ENCODE measurements at places on chromosomes 6 and 20. TPM values are rescaled to one million over a fixed set of nuclear protein-coding genes. Genes with fewer than 3 reads are reported as not detected.

DNA sequence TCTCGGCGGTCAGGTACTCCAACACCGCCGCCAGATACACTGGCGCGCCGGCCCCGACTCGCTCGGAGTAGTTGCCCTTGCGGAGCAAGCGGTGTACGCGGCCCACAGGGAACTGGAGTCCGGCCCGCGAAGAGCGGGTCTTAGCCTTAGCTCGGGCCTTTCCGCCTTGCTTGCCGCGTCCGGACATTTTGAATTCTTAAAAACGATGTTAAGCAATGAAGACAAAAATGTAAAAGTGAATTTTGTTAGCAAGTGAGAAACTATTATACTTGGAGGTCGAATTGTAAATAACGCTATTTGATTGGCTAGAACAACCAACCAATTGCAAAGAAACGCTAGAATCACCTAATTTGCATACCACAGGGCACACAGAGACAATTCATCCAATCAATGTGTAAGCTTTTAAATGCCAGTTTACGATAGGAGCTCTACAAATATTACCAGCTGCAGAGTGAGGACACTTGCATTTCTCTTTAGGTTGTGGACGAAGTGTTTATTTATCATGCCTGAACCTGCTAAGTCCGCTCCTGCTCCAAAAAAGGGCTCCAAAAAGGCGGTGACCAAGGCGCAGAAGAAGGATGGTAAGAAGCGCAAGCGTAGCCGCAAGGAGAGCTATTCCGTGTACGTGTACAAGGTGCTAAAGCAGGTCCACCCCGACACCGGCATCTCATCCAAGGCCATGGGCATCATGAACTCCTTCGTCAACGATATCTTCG lies 112.0 kb downstream of the HFE start:
- H3K36me3 ChIP-seq: no peaks in the 10 kb centered on the region
- peaks cover 33% of the 10 kb centered on the region for H3K4me1 ChIP-seq
- no peaks in the 10 kb centered on the region for H3K27me3 ChIP-seq
- peak; percentile 58 for DNase-seq
- H3K4me3 ChIP-seq: peak overlapping the region; percentile 75

DNA sequence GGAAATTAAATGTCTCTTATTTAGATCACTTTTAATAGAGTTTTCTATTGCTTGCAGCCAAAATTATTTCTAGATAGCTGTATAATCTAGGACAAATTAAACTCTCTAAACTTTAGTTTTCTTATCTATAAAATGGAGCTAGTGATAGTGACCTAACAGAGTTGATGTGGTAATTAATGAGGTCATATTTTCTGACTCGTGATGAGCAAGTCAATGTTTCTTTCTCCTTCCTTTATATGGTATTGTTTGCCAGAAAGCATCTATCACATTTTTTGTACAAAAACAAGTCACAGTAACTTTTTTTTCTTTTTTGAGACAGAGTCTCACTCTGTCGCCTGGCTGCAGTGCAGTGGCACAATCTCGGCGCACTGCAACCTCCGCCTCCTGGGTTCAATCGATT lies 267.7 kb downstream of the FARS2 start:
- DNase-seq: no peak
- H3K4me3 ChIP-seq: no peak overlapping the region
- no peaks in the 10 kb centered on the region for H3K4me1 ChIP-seq
- H3K27ac ChIP-seq: no peak overlapping the region

DNA sequence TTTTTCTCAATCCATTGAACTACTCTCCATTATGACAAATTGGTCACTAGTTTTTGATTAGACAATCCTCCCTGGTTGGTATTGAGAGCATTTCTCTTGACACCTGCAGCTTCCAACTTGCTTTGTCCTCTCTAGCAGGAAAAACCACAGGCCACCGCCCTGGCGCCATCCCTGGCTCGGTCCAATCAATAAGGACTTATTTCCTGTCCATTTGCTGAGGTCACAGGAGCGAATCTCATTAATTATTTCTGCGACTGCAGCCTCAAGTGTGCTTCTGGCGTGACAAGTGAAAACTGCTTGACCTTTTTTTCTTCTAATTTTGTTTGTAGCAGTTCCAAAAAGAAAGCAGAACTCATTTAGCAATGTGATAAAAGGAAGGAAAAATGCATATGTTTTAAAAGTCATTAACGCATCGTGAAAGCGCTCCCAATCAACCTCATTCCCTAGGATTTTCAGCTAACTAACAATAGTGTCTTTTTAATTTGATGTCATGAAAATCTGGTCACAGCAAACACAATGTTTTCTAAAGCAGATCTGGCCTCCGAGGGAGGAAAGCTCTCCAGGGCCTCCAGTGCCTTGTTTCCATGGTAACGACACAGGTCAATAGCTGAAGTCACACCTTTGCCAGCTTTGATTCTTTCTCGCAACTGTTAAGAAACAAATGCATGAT lies 39.0 kb upstream of the BEND3 start:
- no peaks in the 10 kb centered on the region for H3K36me3 ChIP-seq
- H3K27ac ChIP-seq: no peak overlapping the region
- no peak for DNase-seq

DNA sequence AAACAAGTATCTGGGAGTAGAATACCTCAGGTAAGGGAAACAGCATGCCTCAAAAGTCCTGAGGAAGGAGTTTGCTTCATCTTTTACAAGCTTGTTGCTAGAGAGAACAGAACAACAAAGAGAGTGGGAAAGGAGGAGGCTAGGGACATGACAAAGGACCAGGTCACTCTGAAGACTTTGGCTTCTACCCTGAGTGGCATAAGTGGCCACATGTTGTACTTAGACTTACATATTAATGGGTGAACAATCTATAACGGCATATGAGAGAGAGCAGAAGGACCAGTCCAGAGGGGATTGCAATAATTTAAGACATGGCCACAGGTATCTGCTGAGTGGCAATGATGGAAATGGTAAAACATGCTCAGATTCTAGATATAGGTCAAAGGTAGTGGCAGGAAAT lies 668.3 kb upstream of the ADGRB3 start:
- no peak overlapping the region for H3K27ac ChIP-seq
- H3K4me1 ChIP-seq: no peaks in the 10 kb centered on the region
- H3K4me3 ChIP-seq: no peak overlapping the region
- no peaks in the 10 kb centered on the region for H3K36me3 ChIP-seq

GRCh38 chr6:56624046-56624727 lies 18.5 kb downstream of the DST start:
- H3K4me1 ChIP-seq: no peaks in the 10 kb centered on the region
- no peaks in the 10 kb centered on the region for H3K27me3 ChIP-seq
- H3K27ac ChIP-seq: no peak overlapping the region
- H3K36me3 ChIP-seq: no peaks in the 10 kb centered on the region

DNA sequence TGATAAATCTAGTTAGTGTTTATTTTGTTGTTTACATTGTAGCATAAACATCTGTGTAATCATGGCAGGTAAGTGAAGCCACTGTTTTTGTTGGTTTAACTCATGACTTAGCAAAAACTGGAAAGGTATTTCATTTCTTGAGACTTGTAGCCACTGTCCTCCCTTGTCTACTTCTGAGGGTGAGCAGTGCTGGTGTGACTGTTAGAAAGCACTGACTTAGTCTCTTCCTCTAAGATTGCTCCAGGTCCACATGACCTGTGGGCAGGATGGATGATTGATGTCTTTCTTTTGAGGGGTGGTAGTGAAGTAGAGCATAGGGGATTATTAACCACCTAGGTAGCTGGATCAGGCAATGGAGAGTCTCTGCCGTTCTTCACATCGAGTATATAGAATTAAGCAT lies 203.8 kb downstream of the ARID1B start:
- no peak for DNase-seq
- no peaks in the 10 kb centered on the region for H3K36me3 ChIP-seq
- H3K27me3 ChIP-seq: no peaks in the 10 kb centered on the region
- peaks cover 38% of the 10 kb centered on the region for H3K4me1 ChIP-seq
- H3K4me3 ChIP-seq: no peak overlapping the region

DNA sequence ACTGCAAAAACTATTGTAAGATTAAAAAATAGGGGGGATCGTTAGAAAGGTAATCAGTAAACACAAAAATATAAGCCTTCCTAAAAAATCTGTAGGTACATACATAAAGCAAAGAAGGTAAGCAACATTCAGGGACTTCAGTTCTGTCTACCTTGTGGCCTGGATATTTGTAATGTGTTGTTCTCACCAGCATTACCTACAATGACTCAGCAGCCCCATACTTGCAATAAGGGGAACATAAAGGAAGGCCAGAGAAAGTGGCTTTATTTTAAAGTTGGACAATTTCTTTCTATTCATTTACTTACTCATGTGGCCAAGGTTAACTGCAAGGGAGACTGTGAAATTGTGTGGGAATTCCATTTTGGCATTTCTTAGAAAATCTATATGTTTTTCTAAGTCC lies 277.2 kb upstream of the PREP start:
- no peaks in the 10 kb centered on the region for H3K27me3 ChIP-seq
- H3K4me1 ChIP-seq: no peaks in the 10 kb centered on the region
- no peaks in the 10 kb centered on the region for H3K36me3 ChIP-seq
- DNase-seq: no peak
- H3K4me3 ChIP-seq: no peak overlapping the region

GRCh38 chr20:4798010-4798409 lies 76.3 kb downstream of the PRND start:
- no peak overlapping the region for H3K4me3 ChIP-seq
- no peak for DNase-seq
- H3K36me3 ChIP-seq: peaks cover 97% of the 10 kb centered on the region
- H3K4me1 ChIP-seq: peaks cover 20% of the 10 kb centered on the region
- H3K27ac ChIP-seq: no peak overlapping the region

DNA sequence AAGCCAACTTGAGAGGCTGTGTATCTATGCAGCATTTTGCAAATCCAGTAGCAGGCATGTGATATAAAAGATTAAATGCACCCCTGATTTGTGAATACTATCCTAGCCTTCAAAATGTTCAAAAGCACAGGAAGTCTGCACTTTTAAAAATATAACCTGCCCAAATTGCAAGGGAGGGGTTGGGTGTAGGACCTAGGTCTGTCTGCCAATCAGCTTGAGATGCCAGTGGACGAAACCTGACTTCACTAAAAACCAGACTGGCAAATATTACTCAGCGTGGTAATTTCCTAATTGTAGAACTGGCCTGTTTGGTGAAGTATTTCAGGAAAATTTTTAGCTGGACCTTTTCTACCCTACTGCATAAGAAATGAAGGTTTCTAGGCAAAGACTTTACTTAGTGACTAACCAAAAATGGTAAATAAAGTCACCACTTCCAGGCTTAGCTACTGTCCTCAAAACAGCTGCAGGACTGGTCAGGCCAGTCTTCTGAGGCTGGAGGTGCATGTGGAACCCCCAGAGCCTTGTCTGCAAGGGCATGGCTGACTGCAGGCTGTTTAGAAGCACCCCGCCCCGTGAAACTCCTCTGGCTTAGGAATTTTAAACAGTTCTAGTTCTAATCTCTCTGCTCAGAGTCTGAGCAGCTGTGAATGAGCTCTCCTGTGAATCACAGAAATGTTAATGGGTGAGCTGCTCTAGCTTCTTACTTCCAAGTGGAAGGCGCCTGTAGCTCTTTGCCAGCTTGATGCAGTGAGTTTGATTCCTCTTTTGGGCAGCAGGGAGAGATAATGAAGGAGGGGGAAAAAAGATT lies 104.4 kb upstream of the ESR1 start:
- H3K4me1 ChIP-seq: peaks cover 12% of the 10 kb centered on the region
- H3K27me3 ChIP-seq: no peaks in the 10 kb centered on the region
- H3K36me3 ChIP-seq: no peaks in the 10 kb centered on the region
- DNase-seq: no peak
- peak overlapping the region; percentile 20 for H3K27ac ChIP-seq

DNA sequence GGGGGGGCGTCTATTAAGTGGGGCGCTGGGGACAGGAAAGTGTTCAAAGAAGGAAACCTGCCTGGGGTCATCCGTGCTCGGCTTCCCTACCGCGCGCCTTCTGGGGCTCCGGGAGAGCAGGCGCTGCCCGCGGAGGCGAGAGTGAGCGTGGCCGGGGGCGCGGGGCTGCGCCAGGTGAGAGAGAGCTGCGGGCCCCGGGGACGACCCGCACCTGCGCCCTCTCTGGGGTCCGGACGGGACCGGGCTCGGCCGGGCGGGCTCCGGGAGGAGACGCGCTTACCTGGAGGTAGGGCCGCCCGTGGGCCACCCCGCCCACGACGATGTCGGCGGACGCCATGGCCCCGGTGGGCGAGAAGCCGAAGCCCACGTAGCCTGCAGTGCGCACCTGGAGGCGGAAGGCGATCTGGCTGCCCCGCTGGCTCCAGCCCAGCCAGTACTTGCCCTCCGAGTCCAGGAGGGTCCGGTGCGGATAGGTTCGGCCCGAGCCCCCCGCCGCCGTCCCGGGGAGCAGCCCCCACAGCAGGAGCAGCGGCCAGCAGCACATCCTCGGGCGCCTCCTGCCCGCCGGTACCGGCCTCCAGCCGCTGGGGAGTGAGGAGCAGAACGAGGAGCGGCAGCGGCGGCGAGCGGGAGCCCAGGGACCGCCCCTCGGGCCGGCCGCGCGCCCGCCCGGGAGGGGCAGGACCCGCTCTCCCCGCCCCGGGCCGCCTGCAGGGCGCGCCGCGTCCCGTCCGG lies at the start of gene MOXD1:
Gene MOXD1, minus strand, starts transcription at position 593 of the 735 bp plus-strand sequence. Its CDS starts 49 bp downstream, at position 544.
- peaks cover 58% of the 10 kb centered on the region for H3K27me3 ChIP-seq
- H3K4me1 ChIP-seq: peaks cover 12% of the 10 kb centered on the region
- no peaks in the 10 kb centered on the region for H3K36me3 ChIP-seq

DNA sequence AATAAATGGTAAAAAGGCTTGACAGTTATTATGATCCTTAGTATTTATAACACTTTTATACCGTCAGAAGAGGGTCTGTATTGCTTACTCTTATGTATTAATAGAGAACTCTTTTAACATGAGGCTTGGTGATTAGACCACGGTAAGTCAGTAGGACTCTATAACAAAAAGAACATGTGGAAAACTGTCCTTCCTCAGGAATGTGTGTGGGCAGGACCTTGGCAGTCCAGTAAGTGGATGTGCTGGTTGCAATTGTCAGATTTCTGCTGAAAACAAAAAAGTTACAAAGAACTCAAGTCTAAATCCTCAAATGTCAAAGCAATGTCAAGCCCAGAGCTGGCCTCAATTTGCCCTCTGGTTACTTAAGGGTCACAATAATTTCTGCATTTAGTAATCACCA lies 81.1 kb downstream of the PLCG1 start:
- no peaks in the 10 kb centered on the region for H3K27me3 ChIP-seq
- no peak overlapping the region for H3K27ac ChIP-seq
- DNase-seq: no peak
- no peaks in the 10 kb centered on the region for H3K4me1 ChIP-seq

GCLC gene
- 10.1 TPM for total RNA-seq

MCHR2 gene
- not detected for total RNA-seq

ANGPT4 gene
- total RNA-seq: not detected

FAM162B gene
- not detected for total RNA-seq
